ENCODE measurements at places on chromosomes 3 and 15.

- H3K27ac ChIP-seq: no peak overlapping the region
- H3K4me1 ChIP-seq: no peaks in the 10 kb centered on the region
- H3K4me3 ChIP-seq: no peak overlapping the region
- H3K27me3 ChIP-seq: no peaks in the 10 kb centered on the region
These were observed 690.1 kb upstream of the BCHE start for GRCh38 chr3:166527325-166527724.

DNA sequence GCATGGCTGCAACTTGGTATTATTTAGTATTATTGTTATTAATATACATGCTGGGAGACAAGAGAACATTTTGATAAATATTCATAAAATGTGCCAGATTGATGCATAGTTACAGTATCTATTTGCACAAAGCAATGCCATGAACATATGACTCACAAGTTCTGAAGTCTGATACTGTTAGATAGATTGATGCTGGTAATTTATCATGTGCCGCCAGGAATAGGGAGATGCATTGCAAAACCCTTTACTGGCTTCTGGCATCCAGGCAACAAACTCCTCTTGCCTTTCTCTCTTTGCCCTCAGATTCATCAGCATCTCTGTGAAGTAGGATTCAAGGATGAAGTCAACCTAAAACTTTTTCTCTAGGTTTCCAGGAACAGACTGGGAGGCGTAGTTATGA lies 41.0 kb upstream of the SLC25A26 start:
- no peak overlapping the region for H3K4me3 ChIP-seq
- no peak overlapping the region for H3K27ac ChIP-seq
- H3K36me3 ChIP-seq: no peaks in the 10 kb centered on the region
- H3K4me1 ChIP-seq: no peaks in the 10 kb centered on the region
- no peaks in the 10 kb centered on the region for H3K27me3 ChIP-seq
- no peak for DNase-seq

- H3K4me1 ChIP-seq: no peaks in the 10 kb centered on the region
- H3K36me3 ChIP-seq: no peaks in the 10 kb centered on the region
- H3K4me3 ChIP-seq: no peak overlapping the region
- DNase-seq: no peak
These were observed 58.9 kb upstream of the ACTC1 start for GRCh38 chr15:34854232-34854631.

GRCh38 chr3:195259154-195259474 lies 11.8 kb downstream of the XXYLT1 start:
- H3K27me3 ChIP-seq: no peaks in the 10 kb centered on the region
- no peak overlapping the region for H3K27ac ChIP-seq
- H3K4me3 ChIP-seq: peak overlapping the region; percentile 83
- peaks cover 9% of the 10 kb centered on the region for H3K4me1 ChIP-seq

- H3K4me3 ChIP-seq: no peak overlapping the region
- no peaks in the 10 kb centered on the region for H3K4me1 ChIP-seq
These were observed 41.2 kb upstream of the IGSF10 start for GRCh38 chr3:151501923-151502632.

GRCh38 chr15:48425051-48425450 lies 93.8 kb downstream of the DUT start:
- no peak overlapping the region for H3K4me3 ChIP-seq
- peaks cover 2% of the 10 kb centered on the region for H3K27me3 ChIP-seq
- no peak overlapping the region for H3K27ac ChIP-seq
- no peaks in the 10 kb centered on the region for H3K36me3 ChIP-seq
- DNase-seq: no peak
- no peaks in the 10 kb centered on the region for H3K4me1 ChIP-seq

DNA sequence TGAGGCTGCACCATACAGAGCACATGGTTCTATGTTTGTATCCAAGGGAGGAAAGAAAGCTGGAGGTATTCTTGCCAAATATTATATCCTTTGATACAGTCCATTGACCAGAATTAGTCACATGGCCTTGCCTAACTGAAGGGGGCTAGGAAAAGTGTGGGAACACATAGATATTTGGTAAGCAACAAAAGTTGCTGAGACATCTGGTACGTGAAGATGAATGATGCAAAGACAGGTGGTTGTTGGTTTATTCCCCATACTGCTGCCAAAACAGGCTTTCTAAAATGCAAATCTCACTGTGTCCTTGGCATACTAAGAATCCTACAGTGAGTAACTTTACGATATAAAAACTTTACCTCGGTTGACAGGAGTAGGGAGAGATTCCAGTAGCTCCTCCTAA lies 162.2 kb downstream of the VGLL3 start:
- no peak overlapping the region for H3K27ac ChIP-seq
- H3K4me1 ChIP-seq: no peaks in the 10 kb centered on the region
- H3K36me3 ChIP-seq: no peaks in the 10 kb centered on the region
- H3K4me3 ChIP-seq: no peak overlapping the region

- H3K36me3 ChIP-seq: 0 out of 2 replicates have a peak, but pooled peaks cover 1% of the 10 kb centered on the region
- no peak overlapping the region for H3K4me3 ChIP-seq
- no peak for DNase-seq
- H3K27ac ChIP-seq: no peak overlapping the region
- no peaks in the 10 kb centered on the region for H3K4me1 ChIP-seq
These were observed 8.0 kb upstream of the CCDC13 start for GRCh38 chr3:42780892-42781700.

GRCh38 chr3:115660646-115661337 lies 37.5 kb downstream of the GAP43 start:
- H3K4me1 ChIP-seq: no peaks in the 10 kb centered on the region
- no peak overlapping the region for H3K4me3 ChIP-seq
- H3K36me3 ChIP-seq: no peaks in the 10 kb centered on the region
- no peak for DNase-seq

DNA sequence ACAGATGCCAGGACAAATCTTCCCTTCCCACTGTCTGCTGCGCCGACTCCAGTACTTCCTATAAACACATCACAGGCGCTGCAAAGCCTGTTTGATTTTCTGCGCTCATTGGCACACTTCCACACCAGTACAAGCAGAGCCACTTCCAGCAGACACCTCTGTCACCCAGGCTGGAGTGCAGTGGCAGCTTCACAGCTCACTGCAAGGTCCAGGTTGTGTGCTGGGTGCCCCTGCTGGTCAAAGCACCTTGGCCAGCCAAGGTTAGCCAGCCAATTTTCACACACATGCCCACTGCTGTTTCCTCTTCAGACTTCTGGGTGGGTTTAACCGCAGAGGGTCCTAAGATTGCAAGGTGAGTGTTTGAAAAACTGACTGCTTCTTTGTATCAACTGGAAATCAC lies 4.9 kb downstream of the CHDH start:
- H3K27me3 ChIP-seq: no peaks in the 10 kb centered on the region
- no peak for DNase-seq
- 0 out of 2 replicates have a peak, but pooled peaks cover 1% of the 10 kb centered on the region for H3K36me3 ChIP-seq
- peaks cover 32% of the 10 kb centered on the region for H3K4me1 ChIP-seq

DNA sequence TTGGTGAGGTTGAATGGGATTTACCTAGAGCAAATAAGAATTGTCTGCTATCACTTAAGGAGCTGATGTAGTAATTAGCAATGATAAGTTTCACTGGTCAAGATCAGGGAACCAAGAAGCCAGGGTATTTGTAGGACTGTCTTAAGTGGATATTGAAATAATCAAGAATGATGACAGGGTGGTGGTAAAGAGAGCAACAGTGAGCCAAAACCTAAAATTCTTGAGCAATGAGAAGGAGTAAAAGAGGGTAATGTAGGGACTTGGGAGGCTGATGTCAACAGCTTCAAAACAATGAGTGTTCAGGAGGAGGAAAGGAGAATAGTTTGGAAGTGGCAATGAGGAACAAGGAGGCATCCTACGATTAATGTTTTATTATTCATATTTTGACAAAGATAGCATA lies 31.5 kb upstream of the SLC2A2 start:
- H3K27me3 ChIP-seq: no peaks in the 10 kb centered on the region
- no peak for DNase-seq
- peaks cover 71% of the 10 kb centered on the region for H3K4me1 ChIP-seq
- H3K36me3 ChIP-seq: no peaks in the 10 kb centered on the region

DNA sequence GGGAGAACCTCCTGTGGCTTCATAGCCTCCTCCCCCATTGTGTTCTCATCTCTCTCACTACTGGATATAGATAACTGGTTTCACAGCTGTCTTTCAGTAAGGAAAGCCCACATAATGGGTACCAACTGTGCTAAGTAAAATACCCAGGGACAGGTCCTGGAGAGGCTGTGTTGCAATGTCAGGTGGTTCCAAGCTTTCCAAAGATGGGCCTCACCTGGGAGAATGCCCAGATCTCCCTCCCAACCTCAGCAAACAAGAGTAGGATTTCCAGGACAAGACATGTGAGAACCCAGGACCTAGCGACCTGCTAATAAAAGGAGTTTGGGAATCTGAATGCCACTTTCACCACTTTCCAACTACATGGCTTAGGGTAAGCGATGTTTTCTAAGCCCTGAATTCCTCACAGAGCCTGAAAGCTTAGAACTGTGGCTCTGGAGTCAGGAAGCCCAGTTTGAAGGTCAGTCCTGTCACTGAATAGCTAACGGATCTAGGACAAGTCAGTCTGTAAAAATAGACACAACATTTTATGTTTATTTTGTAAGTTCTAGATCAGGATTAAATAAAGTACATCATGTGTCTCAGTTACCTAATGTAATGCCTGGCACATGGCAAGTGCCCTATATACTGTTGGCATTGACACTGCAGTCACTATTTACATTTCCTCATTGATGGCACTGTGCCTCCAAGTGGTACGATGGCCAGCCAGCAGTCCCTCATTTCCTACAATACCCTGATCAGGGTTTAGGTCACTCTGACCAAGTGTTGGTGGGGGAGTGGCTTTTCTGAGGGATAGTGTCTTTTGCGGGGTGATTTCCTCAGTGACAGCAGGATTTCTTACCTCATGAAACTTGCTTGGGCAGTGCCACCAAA lies 11.9 kb downstream of the CERS3 start:
- DNase-seq: no peak
- H3K27ac ChIP-seq: no peak overlapping the region
- no peaks in the 10 kb centered on the region for H3K27me3 ChIP-seq
- H3K4me3 ChIP-seq: no peak overlapping the region

DNA sequence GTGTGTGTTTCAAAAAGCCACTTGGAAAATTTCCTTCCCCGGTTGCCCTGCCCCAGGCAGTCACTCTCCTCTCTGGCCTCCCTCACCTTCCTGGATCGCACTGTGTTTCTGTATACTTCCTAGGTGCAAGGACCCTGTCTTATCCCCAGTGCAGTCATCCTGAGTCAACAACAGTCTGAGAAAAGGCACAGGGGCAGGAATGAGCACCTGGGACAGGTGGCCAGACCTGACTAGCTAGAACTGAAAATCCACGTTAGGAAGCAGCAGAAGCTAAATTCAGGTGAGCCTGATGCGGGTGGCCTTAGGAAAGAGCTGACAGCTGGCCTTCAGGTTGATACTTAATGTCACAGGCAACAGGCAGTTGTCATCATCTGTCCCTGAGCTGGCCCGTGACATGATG lies 62.9 kb upstream of the VGLL4 start:
- 0 out of 2 replicates have a peak, but pooled peaks cover 12% of the 10 kb centered on the region for H3K4me1 ChIP-seq
- no peak overlapping the region for H3K4me3 ChIP-seq
- no peaks in the 10 kb centered on the region for H3K27me3 ChIP-seq
- no peaks in the 10 kb centered on the region for H3K36me3 ChIP-seq
- H3K27ac ChIP-seq: no peak overlapping the region

DNA sequence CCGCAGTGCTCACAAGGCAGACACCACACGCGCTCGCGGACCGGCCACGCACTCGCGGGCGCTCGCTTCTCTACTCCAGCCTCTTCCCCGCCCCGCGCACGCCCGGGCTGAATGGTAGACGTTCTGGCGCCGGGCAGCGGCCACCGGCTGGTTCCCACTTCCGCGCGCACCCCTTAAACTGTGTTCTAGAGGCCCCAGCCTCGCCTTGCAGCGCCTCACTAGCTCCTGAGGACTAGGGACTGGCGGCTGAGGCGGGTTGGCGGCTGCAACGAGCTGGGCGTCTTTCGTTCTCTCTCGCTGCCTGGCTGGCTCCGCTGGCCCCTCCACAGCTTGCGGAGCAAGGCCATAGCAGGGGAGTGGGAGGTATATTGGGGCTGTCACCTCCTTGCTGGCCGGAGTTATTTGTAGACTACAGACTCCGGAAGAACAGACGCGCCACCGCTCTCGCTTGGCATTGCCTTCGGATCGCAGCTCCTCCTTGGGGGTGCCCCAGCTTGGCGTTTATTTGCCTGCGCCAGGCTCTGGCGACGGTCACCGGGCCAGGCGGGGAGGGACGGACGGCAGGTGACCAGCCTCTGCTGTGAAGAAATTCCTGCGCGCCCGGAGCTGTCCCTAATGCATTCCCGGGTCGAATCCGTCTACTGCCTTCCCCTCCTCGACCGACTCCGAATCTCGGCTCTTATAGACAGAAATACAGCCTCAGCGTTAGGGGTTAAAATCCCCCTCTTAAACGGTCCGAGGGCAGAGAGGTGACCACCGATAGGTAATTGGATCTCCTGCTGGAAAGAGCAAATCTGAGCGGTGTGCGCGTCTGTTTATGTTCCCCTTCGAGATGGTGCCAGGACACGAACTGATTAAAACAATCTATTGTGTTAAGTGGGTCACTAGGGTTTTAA lies 1.3 kb downstream of the GREM1 start:
- H3K4me1 ChIP-seq: peaks cover 6% of the 10 kb centered on the region
- H3K4me3 ChIP-seq: peak overlapping the region; percentile 24
- peaks cover 5% of the 10 kb centered on the region for H3K27me3 ChIP-seq
- H3K27ac ChIP-seq: no peak overlapping the region
- DNase-seq: no peak
- H3K36me3 ChIP-seq: no peaks in the 10 kb centered on the region
